Stimulated activated CD8-positive, alpha-beta memory T cell treated with anti-CD3 and anti-CD28 coated beads, Interleukin-15, amount 100 ng/mL, for 24 hours (primary cell): ENCODE measurements at places on chromosomes 3 and 15.
A peak's percentile ranks its signal among the peaks of the same experiment; 100 is the strongest.

- DNase-seq: no peak
Measured at GRCh38 chr3:63096248-63097058, 181.7 kb upstream of the SYNPR start.

DNA sequence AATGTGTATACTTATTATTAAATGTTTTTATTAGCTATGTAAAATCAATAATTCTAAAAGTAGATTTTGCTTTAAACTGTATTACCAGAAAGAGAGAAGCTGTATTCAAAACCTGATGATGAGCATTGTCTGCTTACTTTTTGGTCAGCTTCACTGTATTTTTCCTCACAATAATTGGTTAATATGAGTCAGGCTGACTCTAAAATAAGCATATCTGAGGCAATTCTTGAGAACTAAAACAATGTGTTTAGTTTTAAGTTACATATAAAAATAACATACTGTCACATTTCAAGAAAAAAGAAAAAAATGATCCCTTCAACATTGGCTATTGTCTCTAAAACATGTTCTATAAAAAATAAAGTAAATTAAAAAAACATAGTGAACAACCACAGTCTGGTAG lies 66.1 kb downstream of the EPHA3 start:
- no peak for DNase-seq

GRCh38 chr3:81764665-81765064 lies 3.2 kb upstream of the GBE1 start:
- DNase-seq: no peak

- no peak for DNase-seq
Measured at GRCh38 chr3:131526801-131527347, 24.1 kb upstream of the MRPL3 start.

GRCh38 chr15:52760562-52760961 lies 29.6 kb downstream of the ONECUT1 start:
- DNase-seq: no peak

- peak; percentile 56 for DNase-seq
Measured at GRCh38 chr3:71226565-71227269, 356.8 kb downstream of the FOXP1 start.

DNA sequence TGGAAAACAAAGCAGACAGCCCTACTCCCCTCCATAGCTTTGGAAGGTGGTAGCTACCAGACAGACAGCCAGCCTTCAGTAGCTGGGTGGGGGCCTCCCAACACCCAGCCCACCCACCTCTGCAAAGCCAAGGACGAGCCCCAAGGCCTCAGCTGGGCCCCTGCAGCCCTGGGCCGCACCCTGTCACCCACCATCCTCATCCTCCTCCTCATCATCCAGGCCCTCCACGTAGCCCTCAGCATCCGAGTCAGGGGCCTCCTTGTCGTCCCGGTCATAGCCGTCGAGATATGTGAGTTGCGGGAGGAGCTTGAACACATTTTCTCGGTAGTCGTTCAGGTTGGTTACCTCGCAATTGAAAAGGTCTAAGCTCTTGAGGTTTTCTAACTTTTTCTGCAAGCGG lies 36.5 kb downstream of the ANP32A start:
- DNase-seq: no peak

DNA sequence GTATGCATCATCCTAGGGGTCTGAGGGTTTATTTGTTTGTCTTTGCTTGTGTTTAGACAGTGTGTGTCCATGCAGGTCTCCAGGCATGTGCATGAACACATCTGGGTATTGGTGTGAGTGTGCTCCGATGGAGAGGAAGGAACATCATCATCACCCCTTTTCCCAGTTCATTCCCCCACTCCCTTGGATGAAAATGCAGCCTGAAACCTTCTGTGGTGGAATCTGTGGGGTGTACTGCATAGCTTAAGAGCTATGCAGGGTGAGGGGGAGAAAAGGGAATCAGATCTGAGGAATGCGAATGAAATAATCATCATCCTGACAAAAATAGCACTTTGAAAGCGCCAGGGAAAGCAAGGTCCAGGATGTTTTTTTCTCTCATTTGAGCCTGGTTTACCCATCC lies 520.1 kb downstream of the NTRK3 start:
- DNase-seq: no peak

DNA sequence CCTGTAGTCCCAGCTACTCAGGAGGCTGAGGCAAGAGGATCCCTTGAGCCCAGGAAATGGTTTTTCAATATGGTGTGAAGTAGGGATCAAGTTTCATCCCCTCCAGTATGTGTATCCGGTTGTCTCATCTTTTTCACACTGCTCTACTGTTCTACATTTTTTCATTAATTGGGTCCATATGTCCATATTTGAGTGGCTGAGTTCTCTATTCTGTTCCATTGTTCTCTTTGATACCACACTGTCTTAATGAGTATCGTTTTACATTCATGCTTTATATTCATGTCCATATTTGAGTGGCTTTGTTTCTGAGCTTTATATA lies 81.6 kb upstream of the LRRFIP2 start:
- DNase-seq: no peak

GRCh38 chr3:10549617-10550230 lies 44.3 kb upstream of the ATP2B2 start:
- DNase-seq: no peak

GRCh38 chr15:84962955-84963354 lies 18.7 kb upstream of the PDE8A start:
- no peak for DNase-seq

DNA sequence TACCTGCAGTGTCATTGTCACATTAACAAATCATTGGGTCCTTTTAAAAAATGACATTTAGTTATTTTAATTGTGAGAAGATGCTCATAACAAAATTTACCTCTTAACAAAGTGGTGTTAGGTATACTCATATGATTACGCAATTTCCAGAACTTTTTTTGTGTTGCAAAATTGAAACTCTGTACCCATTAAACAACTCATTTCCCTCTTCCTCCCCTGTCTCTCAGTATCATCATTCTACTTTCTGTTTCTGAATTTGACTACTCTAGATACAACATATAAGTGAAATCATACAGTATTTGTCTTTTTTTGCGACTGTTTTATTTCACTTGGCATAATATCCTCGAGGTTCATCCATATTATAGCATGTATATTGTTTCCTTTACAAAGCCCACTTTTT lies 58.7 kb upstream of the CHST2 start:
- no peak for DNase-seq

DNA sequence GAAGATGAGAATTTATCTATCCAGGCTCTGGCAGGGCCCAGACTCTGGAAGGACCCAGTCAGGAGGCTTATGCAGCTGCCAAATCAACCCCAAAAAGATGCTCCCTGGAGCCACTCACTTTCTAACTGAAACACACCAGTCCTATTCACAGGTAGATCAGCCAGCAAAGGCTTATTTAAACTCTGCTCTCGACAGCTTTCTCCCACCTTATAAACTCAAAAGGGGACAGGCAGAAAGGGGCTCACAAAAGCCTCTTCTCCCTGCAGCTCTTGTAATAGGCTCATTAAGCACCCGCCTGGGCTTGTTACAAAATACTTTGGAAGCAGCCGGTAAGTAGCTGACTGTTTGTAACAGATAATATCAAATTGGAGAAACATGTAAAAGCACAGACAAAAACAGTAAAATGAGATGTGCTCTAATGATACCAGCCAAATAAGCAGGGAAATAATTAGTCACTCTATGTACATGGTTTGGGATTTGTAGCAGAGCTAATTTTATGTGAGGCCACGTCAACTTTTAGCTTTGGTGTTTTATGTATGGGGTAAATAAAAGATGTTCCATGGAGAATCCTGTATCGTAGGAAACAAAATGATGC lies 213.8 kb downstream of the NR2F2 start:
- DNase-seq: no peak

- DNase-seq: no peak
Measured at GRCh38 chr3:28934126-28934813, 346.6 kb upstream of the RBMS3 start.

DNA sequence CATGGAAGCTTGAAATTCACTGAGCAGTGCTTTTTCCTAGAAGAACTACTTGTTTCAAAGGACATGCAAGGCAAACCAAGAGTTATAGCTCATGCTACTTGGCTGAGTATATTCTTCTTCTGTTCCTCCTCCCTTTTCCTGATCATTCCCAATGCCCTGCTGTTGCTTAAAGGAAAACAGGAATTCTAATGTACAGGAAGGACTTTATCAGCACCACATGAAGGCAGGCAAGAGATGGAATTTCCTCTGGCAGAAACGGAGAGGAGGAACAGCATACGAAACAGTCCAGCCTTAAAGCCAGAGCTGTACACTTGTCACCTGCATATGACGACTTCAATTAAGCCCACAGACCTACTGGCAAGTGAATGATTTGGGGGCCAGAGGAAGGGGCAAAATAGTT lies 15.7 kb downstream of the MEIS2 start:
- no peak for DNase-seq

DNA sequence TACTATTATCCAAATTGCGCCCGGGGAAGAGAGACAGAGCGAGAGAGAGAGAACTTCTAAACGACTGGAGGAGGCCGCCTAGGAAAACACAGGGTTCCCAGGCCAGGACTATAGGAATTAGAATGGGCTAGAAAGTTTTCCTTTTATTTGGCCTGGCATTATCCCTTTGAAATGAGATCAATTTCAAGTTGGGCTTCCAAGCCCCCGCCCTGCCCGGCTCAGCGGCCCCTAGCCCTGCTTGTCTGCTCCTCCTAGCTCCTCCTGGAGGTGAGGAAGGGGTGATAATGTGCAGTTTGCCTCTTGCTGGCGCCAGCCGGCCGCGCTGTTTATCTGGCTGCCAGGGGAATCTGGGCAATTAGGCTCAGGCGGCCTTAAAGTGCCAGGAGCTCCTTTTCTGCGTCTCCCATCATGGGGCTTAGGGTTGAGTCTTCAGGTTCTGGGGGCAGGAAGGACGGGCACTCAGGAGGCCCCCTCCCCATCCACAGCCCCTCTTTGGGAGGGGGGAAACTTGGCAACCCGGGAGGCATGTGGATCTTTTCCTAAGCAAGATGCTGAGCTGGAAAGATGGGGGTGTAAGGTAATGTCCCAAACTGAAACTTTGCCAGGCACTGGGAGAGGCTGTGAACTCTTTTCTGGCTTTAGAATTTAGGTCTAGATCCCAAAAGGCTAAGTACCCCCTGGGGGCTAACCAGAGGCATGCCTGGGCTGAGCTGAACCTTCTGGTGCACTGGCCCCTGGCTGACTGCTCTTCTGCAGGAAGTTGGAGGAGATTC lies 5.5 kb downstream of the SMAD6 start:
- DNase-seq: no peak

- no peak for DNase-seq
Measured at GRCh38 chr3:183213415-183214276, 39.4 kb upstream of the B3GNT5 start.

DNA sequence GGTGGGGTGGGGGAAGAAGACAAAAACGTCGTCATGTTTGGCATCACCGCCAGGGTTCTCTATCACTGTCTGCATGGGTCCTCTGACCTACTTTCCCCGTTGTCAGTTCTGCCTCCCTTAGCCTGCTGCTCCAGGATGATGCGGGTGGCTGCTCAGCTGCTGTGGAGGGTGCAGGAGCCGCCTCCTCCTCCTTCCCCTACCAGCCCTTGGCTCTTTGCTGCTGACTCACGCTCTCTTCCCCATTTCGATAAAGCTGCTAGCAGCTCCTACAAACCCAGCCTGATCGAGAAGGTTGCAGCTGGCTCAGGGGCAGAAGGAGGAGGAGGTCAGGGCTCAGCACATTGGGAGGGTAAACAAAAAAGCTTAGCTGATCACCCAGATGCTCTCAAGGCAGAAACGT lies 49.5 kb upstream of the SEC13 start:
- DNase-seq: no peak

DNA sequence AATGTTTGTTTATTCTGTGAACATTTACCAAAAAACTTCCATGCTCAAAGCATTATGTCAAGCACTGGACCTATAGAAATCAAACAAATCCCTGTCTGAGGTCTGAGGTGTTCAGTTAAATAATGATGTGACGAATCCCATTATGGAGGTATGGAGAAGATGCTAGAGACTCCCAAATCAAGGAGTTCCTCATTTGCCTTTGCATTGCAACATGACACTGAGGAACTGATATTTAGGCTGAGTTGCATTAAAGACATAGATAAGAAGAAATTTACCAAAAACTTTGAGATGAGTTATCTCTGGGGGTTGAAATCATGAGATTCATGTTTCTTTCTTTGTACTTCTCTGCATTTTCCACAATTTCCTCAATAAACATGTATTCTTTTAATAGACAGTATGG lies 16.0 kb downstream of the CD200 start:
- DNase-seq: no peak

- no peak for DNase-seq
Measured at GRCh38 chr15:75620841-75621391, 4.6 kb downstream of the SNUPN start.

- DNase-seq: no peak
Measured at GRCh38 chr3:59809710-59810444, 760.1 kb upstream of the CFAP20DC start.

DNA sequence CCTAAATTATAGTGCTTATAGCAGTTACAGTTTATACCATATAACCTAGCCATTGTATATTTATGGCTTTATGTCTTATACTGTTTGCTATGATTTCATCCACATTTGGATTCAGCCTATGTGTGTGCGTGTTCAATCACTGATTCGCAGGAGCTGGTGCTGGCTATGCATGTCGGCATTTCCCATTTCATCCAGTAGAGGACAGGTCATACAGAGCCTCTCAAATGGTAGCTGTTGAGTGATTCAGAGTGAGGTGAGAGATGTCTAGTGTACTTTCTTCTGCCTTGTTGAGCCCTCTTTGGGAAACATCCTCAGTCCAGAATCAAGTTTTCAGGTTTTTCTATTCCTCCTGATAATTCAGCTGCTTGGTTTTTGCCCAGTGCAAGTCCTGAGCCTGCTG lies 76.1 kb downstream of the FRMD4B start:
- DNase-seq: no peak

- no peak for DNase-seq
Measured at GRCh38 chr15:75578173-75578947, 755 bp downstream of the PTPN9 start.

DNA sequence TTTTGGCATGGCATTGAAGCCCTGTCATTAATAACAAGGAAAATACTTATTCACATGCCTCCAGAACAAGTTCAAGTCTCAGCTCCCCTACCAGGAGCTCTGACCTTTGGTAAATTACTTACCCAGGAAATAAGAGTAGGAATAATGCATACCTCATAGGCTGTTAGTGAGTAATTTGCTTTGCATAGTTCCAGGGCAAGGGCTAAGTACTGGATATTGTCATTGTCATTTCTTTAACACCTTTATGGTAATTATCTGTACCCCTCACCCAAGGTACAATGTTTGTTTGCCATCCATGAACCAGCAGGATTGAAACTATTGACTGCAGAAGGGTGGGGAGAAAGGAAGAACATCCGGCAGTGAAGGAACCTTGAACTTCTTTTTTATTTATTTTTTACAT lies 148.5 kb downstream of the SOX2 start:
- DNase-seq: no peak

- DNase-seq: no peak
Measured at GRCh38 chr3:12750658-12751071, 8.4 kb downstream of the TMEM40 start.
